ACHN (cell line): ENCODE measurements at places on chromosomes 6 and 20.

GRCh38 chr6:51926125-51926524 lies 161.3 kb downstream of the PKHD1 start:
- no peak for DNase-seq

DNA sequence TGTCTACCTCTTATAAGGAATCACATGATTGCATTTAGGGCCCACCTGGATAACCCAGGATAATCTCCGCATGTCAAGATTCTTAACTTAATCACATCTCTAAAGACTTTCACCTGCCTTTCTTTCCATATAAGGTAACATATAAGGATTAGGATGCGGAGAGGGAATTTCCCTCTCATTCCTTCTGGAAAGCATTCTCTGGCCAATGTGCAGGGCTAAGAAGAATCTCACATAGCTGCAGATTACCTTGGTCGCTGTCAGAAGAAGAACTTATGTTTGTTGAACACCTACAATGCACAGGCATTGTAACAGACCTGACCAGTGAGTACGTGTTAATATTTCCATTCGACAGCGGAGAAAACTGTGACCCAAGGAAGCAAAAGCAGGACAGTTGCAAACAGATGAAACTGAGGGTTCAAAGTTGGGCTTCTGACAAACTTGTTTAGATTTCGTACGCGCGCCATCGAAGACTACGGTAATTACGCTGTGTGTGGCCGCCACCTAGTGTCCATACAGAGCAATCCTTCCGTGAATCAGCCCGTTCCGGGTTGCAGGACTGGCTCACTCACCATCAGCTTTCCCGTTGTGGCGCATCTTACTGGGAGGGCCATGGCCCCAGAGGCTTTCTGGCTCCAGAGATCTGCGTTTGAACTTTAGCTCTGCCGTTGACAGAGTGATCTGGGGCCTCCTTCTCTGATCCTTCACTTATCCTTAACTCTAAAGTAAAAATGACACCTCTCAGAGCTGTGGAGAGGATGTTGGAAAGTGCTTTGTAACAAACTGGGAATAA lies 9.5 kb downstream of the C20orf202 start:
- DNase-seq: peak; percentile 69

- DNase-seq: no peak
These were observed 27.9 kb downstream of the MOCS1 start for GRCh38 chr6:39906318-39906761.

- no peak for DNase-seq
These were observed 111.0 kb downstream of the CD83 start for GRCh38 chr6:14228571-14228970.

GRCh38 chr6:10418361-10418861 lies 3.5 kb upstream of the TFAP2A start:
- DNase-seq: no peak

DNA sequence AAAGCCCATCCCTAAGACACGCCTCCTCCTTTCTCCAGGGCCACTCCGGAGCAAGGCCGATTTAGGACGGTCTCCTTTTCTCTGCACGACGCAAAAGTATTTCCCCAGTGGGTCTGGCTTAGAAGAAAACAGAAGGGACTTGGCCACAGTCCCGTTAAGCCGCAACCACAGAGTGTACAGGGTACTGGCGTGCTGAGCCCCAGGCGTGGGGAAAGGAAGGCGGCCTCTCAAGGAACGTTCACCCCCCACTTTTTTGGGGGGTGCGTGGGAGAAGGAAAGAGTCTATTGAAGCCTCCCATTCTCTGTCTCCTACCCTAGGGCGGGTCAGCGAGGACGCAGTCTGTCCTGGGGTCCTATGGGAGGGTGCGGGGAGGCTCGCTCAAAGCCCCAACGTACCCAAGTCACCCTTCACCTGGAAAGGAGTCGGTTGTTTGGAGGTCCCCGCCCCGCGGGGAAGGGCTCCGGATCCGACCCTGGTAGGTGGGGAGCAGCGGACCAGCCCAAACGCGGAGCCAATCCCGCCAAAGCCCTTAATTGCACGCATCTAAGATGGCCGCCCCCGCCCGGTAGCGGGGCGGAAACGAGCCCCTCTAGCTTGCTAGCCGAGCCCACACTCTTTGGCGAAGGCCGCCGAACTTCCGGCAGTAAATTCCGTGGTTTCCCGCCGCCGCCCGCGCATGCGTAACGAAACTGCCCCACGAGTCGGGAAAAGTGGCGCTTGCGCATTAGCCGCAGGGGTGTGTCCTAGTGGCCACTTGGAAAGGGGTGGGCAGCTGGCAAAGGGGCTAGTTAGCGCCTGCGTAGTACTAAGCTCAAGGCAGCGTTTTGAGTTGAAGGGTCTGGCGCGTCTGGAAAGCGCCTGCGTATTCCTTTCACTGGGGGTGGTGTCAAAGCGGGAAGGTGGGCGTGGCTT lies at the start of gene OARD1:
Gene OARD1, minus strand, starts transcription at position 434 of the 913 bp plus-strand sequence. CDS start 722 bp downstream, outside the sequence.
- peak; percentile 97 for DNase-seq

DNA sequence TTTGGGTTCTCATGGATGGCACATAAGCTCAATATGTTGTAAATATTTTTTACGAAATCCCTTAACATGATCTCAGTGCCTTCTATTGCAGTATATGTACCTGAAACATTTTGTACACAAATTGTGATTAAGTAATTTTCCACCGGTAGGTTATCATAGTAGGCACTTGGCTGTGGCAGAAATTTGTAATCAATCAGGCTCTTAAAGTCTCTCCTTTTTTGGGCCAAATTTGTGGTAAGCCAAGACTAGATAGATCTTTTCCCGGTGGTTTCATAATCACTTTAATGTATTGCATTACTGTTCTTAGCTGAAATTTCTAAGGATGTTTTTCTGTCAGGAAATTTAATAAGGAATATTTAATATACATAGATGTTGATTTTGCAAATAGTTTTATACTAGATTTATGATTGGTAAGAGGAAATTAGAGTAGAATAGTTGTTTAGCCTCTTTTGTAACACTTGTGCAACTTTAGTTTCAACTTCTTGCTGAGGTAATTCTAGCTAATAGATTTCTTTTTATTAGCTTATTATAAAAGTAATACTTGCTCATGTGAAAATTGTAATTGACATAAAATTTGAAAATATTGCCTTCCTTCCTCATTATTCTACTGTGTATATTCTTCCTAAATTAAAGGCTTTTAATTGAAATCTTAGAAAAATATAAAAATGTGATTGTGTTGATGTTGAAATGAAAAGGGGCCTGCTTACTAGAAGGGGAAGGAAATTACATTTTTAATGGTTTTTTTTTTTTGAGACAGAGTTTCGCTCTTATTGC lies 3.2 kb downstream of the PCMT1 start:
- DNase-seq: no peak

DNA sequence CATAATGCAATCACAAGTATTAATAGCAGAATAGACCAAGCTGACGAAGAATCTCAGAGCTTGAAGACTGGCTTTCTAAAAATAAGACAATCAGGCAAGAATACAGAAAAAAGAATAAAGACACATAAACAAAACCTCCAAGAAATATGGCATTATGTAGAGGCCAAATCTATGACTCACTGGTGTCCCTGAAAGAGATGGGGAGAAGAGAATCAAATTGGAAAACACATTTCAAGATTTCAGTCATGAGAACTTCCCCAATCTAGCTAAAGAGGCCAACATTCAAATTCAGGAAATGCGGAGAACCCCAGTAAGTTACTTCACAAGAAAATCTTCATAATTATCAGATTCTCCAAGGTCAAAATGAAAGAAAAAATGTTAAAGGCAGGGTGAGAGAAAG lies 69.0 kb upstream of the PDE7B start:
- DNase-seq: no peak

DNA sequence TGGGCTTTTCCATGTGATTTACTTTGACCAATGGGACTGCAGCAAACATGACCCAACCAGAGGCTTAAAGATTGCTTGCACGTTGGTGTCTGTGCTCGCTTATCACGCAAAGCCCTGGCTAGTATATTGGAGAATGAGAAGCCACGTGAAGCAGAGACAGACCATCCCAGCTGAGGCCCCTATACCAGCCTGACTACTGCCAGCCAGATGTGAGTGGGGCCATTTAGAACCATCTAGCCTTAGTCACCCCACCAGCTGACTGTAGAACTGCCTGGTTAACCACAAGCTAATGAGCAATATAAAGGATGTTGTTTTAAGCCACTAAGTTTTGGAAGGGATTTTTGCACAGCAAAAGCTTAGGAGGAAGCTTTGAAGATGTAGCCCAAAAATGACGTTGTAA lies 74.5 kb downstream of the MACROD2 start:
- no peak for DNase-seq

- no peak for DNase-seq
These were observed 23.1 kb downstream of the STK35 start for GRCh38 chr20:2124564-2125213.

DNA sequence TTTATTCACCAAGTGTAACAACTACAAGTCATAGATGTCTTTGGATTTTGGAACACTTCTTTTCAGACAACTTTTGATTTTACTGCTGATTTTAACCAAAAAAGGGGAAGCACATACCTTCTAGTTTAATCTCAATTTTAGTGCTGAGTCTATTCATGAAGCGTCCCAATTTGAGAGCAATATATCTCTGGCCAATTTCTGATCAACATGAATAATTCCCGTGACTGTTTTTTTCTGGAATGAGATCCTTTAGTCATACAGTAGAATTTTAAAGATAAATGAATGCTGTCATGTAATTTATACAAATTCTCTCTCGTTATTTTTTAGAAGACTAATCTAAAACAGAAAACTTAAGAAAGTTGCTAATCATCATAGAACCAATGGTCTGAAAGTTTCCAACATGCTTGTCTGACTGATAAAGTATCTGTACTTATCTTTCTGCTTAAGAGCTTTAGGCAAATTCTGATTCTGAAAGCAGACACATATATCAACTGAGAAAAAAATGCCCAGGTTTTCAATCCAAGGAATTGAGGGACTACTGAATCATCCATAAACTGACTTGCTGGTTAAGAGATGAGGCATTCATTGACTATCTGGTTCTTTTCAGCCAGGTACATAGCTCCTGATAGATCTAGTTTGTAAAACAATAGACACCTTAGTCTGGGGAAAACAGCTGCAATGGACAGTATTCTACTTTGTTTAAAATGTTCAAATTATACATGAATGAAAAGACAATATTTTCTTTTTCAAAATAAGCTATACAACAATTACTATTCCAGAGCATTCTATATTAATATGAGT lies 657.5 kb downstream of the RFPL4B start:
- no peak for DNase-seq

DNA sequence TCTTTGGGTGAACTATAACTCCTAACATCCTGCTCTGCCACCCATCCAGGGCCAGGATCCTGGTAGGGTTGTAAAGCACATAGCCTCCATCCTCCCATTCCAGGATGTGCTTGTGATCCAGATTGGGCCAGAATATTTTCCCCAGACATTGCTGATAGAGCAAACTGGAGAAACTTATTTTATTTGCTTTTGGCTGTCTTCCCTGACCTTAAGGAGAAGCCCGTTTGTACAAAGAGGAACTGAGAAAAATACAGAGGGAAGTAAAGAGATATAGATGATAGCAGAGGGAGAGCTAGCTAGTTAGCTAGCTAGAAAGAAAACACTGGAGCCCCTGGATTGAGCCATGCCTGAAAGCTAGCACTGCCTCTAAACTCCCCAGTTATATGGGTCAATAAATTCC lies 9.0 kb upstream of the HDAC2 start:
- no peak for DNase-seq

- peak; percentile 18 for DNase-seq
These were observed 982 bp downstream of the DNAJC5 start for GRCh38 chr20:63895952-63896263.

DNA sequence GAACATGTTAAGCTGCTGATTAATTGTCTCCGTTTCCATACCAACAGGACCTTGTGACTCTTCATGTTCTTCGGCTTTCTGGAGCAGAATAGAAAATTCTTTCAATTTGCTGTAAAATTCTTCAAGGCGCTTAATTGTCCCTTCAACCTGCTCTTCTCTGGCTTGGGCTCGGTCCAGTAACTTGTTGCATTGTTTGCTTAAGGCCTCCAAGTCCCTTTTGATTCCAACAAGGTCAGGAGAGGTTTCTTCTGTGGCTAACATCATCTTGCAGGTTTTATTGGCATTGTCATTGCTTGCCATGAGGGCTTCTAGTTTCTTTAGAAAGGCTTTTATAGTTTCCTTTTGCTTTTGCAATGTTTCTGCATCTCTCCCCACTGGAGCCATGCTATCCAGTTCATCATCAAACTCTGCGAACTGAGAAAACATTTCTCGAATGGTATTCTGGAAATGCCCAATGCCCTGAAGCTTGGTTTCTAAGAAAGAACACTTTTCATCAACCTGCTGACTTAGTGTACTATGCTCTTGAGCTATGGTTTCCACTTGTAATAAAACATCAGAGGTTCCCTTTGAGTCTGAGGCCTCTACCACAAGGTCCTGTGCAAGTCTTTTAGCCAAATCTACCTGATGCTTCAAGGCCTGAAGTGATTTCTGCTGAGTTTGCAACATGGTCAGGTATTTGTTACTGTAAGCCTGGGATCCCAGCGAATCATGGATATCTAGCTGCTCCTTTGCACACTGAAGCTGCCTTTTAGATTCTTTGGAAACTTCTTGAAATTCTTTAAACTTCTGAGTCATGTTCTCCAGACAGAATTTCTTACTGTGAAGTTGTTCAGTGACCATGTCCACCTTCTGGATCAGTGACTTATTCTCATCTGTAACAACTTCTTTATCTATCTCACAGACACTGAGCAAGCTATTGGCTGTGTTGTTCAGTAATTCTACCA lies 90.2 kb downstream of the DST start:
- peak; percentile 88 for DNase-seq

DNA sequence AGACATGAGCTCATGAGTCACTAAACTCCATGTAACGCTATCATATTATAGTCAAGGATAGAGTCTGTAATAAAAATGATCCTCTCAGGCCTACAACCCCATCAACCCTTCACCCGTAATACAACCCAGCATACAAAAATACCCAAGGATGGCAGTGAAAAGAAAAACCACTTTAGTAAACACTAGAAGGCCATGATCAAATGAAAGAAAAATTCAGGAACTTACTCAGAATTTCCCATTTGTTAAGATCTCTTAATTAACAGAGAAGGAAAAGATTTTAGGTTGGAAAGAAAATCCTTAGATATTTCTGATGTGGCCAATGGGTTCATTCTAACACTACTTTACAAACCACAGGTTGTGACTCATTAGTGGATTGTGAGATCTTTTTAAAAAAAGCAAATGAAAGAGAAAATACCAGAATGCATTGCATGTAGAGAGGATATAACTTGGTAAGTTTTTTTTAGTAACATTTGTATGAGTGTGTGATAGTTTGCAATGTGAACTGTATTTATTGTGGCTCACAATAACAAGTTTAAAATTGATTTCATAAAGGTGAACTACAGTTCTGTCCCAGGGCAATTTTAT lies 8.0 kb upstream of the UBE2J1 start:
- DNase-seq: no peak
